ENCODE measurements at places on chromosomes 12 and 14. TPM values are rescaled to one million over a fixed set of nuclear protein-coding genes. Genes with fewer than 3 reads are reported as not detected.

RAPGEF3 gene
- total RNA-seq: 10.8 TPM

GRCh38 chr12:71665090-71665463, 976 bp downstream of the THAP2 start:
- no peak for DNase-seq

DNA sequence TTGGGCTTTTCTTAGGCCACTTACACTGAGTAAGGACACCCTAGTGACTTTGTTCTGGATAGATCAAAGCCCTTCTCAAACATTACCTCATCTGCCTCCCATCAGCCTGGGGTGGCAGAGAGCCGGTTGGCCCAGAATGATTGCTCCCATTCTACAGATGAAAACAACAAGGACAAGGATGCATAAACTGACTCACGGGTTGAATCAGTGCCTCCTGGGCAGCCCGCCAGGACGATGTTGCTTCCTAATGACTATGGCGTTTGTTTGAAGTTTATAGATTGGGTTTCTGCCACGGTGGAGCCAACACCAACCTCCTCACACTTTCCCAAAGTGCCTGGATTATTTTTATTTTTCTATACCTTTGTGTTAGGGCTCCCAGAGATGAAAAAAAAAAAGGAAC, 3.6 kb upstream of the VRK1 start:
- no peak for DNase-seq

- DNase-seq: no peak
These were observed 10.7 kb downstream of the ERP29 start for GRCh38 chr12:112023759-112024396.

DNA sequence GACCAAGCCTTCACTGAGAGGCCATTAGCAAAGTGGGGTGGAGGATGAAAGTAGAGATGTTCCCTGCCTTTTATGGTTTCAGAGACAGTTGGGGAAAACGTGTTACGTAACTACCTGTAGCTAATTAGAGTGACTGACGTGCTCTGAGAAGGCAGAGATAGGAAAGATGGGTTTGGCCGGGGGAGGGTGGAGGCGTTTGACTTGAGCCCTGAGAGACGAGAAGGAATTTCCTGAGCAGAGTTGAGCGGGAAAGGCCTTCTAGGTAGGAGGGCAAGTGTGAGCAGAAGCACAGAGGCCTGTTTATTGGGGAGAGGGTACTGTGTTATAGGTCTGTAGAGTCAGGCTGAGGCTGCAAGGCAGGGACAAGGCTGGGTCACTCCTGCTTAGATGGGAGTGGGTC, 8.6 kb downstream of the TUNAR start:
- no peak for DNase-seq
